ENCODE measurements at places on chromosomes 1 and 21.

- no peak for DNase-seq
Observed at GRCh38 chr1:110498270-110498669, 20.7 kb downstream of the KCNA10 start.

GRCh38 chr1:114105421-114105979, 48.2 kb downstream of the SYT6 start:
- DNase-seq: no peak

- DNase-seq: no peak
Observed at GRCh38 chr1:22471078-22471477, 19.4 kb downstream of the ZBTB40 start.

GRCh38 chr21:23471877-23472276, 2135.4 kb downstream of the MRPL39 start:
- DNase-seq: no peak

DNA sequence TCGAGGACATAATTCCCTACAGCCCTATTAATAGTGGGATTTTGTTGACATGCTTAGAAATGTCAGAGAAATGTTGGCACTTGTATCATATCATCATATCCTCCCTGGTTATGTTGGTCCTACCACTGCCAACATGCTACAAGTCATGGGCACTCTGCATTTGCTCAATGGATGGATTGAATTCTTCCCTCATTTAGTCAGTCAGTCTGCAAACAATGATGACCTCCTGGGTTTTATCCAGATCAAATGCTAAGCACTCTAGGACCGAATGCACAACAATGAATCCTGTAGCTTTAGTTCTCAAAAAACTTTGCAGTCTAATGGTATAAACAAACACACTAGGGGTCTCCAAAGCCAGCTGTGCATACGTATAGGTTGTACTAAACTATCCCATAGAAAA, 357.2 kb upstream of the DPYD start:
- no peak for DNase-seq

GRCh38 chr1:244011786-244012185, 39.3 kb upstream of the ZBTB18 start:
- no peak for DNase-seq

DNA sequence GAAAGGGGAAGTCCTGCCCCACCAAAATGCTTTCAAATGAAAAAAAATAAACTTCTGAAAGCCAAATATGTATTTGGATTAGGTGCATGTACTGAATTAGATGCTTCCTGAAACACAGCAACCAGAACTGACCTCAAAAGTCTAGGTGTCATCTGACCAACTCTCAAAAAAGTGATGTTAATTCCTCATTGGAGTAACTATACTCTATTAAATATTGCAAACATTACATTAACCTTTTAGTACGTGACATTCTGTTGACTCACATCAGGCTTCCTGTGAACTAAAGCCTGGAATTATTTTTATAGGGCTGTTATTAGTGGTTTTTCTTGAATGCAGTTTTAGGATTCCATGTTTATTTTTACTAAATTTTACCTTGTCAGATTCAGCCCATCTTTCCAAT, 73.5 kb downstream of the ASTN1 start:
- no peak for DNase-seq

Data from CD4-positive, alpha-beta T cell treated with Interleukin-1 beta for 1 hour (primary cell).